ENCODE measurements at places on chromosomes 5 and 9.

DNA sequence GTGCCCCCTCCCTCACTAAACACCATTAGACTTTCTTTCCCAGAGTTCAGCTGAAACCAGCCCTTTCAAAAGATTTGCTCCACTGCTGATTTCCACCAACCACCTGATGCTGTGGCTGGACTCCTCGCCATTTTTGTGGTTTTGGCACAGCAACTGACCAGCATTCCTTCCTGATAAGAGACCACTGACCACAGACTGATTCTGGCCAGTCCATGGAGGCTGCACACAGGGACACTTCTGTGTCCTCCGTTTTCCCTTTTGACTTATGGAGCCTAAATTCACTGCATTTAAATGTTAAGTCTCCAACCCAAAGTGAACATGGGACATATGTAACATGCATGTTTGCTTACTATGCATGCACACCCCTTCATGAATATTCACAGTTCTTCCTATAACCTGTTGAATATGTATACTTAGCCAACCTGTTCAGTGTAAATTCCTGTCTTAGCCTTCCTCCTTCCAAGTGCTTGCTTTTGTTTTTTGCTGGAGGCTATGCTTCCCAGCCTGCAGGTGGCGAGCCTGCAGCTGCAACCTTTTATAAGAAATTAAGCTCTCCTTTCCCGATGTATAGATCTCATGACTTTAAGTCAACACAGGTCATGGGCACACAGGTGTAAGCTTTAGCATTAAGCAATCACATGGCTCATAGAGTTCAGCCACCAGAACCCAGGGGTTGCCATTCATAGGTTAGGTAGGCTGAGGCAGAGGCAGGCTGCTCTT lies 78.7 kb downstream of the ACTL7B start:
- no peak for DNase-seq

- DNase-seq: no peak
Observed at GRCh38 chr5:140840978-140841962, at the start of gene PCDHA8. Gene PCDHA8, plus strand, starts transcription at chr5:140841187. Its CDS starts 135 bp downstream, at chr5:140841322.

DNA sequence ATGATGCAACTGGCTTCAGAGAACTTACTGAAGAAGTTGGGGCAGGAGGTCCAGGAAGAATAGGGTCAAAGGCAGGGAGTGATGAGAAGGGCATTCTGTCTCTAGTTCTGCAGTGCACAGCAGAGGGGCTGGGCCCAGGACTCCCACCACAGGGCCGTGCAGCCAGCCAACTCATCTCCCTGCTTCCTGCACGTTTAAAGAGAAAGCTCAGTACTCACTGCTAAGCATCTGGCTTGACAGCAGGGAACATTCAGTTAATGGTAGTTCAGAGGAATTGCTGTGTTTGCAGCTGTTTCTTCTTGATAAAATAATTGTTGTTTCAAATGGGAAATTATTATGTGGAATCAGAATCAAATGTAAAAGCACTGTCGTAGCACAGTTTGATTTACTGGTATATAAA lies 25.6 kb upstream of the SCAMP1 start:
- no peak for DNase-seq

DNA sequence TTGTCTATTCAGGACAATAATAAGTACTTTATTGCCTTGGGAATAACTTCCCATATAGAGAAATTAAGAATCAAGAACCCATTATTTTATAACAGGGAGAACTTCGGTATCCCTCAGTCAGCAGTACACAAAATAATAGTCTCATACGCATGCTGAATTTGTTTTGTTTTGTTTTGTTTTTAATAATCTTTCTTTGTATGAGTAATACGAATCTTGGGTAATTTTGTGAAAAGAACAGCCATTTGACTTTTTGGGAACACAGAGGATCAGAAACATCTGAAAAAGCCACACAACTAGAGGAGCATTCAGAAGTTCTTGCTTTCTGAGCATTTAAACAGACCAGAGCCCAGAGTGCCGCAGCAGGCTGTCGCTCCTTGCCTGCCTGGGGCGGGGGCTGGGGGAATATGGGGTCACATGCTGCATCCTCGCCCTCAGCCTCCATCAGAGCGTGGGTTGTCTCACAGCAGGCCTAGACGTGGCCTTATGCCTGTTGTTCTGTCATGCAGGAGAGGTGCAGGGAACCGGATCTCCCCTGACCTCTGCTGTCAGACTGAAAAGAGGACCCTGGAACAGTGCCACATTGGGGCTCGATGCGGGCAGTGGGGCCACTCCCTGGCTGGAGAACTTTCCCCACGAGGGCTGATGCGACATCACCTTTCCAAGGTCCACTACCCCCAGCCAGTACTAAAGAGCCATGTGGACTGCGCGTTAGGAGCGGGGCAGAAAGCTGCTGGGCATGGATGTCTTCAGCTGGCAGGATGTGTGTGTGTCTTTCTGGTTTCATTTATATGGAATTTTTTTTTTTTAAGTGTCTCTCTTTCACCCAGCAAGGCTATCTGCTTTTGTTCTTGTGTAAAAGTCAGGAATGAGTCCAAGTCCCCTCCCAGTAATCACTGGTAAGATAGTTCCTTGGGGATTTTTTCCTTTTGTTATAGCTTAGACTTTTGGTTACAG lies 133.4 kb upstream of the OTULINL start:
- DNase-seq: no peak

DNA sequence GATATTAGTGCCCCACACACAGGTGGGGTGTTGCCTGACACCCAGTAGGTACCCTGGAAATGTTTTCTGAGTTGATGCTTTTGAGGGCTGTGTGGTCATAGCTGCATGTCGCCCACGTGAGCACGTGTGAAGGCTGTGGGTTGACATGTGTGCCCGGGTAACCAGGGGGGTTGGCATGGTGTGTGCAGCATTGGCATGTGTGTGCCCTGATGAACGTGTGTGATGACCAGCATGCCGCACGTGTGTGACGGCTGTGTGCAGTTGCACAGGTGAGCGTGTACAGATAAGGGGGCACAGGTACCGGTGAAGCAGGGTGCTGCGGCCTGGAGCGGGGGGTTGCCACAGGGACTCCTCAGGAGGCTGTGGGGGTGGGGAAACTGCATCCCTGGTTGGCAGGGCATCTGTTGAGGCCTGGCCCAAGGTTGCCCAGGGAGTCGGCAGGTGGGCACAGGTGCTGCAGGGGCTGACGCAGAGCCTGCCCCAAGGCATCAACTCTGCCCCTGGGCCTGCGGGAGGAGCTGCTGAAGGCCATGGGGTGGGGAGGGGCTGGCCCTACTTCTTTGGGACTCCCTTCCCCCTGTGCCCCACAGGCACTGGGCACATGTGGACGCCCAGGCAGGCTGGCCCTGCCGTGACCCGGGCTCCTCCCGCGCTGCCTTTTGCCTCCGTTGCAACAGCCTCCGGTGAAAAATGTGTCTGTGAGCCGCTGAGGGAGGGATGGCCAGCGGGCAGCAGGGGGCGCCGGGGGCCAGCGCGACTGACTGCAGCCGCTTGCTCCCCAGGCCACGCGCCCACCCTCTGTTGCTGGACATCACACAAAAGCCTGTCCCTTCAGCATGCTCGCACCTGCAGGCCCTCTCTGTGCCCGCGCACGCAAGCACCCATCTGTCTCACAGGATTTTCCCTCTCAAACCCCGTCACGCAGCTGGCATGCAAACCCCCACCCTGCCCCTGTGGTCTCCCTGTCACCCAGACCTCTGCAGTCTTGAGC lies 2.2 kb downstream of the UNC5A start:
- no peak for DNase-seq

- peak; percentile 52 for DNase-seq
Observed at GRCh38 chr5:141650851-141651727, at the start of gene FCHSD1. Gene FCHSD1, minus strand, starts transcription at chr5:141651418. Its CDS starts 50 bp downstream, at chr5:141651368.

- DNase-seq: no peak
Observed at GRCh38 chr5:32539981-32540845, 45.1 kb upstream of the SUB1 start.

DNA sequence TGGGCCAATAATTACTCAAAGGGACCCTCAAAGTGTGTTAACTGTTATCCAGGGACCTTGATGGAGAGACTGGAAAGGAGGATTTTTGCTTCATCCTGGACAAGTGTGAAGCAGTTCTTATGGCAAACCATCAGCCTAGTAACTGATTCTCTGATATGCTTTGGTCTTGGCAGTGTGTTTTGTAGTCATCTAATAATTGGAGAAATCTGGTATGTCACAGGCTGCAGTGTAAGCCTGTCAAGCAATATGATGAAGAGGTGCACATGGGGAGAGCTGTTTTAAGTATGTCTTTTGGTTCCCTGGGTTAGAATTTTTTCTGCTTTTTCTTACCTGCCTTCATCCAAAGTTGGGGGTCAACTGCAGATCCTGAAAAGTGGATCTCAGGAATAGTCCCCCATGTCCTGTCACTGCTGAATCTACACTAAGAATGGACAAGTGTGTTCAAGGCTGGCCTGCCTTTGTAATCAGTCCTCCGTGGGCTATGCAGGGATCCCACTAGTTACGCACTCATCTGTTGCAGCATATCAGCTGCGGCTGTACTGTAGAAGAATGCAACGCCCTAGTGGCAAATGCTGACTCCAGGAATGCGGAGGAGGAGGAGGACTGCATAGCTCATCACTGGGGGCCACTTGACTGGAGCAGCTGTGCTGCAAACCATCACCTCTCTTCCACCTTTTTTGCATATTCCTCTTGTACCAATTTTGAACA lies 1.9 kb downstream of the SPTAN1 start:
- no peak for DNase-seq

- DNase-seq: no peak
Observed at GRCh38 chr5:79261897-79262296, 26.0 kb downstream of the JMY start.

DNA sequence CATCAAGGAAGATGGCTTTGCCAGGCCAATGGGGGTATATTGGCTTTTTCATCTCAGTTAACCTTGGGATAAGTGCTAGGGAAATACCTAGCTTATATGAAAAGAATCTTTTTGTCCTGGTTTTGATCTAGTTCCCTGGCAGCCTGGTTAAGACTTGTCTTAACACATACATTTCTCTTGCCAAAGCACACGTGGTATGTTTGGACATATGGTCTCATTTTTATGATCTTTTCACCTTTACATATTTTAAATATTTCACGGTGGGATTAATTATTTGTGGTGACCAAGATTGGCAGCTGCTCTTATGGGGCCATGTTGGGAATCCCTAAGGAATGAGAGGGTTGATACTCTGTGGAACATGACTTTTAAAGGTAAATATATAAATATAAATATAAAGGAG lies 312.5 kb downstream of the NPR3 start:
- DNase-seq: no peak

DNA sequence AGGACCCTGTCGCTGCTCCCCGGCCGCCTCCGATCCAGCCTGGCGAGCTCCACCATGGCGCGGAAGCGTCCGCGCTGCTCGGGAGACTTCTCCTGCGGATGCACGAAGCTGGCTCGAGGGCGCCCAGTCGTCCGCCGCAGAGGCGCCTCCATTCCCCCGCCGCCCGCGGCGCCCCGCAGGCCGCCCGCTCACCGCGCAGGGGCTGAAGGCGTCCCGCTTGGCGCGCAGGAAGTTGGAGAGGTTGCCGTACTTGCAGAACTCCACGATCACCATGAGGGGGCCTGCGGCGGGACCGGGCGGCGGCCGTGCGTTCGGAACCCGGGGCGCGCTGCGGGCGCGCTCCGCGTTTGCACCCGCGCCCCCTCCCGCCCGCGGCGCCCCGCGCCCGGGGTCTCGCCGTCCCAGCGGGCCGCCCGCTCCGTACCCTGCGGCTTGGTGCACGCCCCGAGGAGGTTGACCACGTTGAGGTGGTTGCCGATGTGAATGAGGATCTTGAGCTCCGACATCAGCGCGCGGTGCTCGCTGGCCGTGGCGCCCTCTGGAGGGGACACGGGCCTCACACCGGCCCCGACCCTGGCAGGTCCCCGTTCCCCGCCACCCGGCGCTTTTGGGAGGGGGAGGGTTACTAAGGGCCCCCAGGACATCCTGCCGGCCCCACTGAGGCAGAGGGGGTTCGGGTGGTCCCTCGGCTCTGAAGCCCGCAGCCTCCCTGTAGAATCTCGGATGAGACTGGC lies 27.7 kb upstream of the SCGB3A1 start:
- DNase-seq: no peak

GRCh38 chr9:69058101-69058500 lies 22.5 kb downstream of the FXN start:
- DNase-seq: no peak

DNA sequence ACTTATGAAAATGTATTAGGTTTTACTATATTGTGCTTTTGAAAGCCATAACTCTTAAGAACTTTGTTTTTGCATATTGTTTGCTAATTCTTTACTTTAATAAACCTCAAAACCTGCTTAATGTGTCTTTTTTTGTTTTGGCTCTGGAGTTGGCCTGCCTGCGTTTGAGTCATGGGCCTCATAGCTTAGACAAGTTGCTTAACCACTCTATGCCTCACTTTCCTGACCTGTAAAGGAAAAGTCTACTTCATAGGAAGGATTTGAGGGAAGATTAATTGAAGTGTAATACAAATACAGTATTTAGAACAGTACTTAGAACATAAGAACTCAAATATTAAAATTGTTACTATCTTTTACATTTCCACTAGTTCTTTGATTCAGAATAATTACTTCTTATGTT lies 10.3 kb downstream of the SMIM32 start:
- DNase-seq: no peak
